ENCODE measurements at places on chromosomes 13 and 19. TPM values are rescaled to one million over a fixed set of nuclear protein-coding genes. Genes with fewer than 3 reads are reported as not detected.

GRCh38 chr19:33470686-33471085 lies 50.9 kb downstream of the PEPD start:
- ATAC-seq: no peak

GRCh38 chr19:45391346-45391745 lies 13.5 kb downstream of the PPP1R13L start:
- ATAC-seq: no peak

The TMEM255B gene
- total RNA-seq: 2.0 TPM

DNA sequence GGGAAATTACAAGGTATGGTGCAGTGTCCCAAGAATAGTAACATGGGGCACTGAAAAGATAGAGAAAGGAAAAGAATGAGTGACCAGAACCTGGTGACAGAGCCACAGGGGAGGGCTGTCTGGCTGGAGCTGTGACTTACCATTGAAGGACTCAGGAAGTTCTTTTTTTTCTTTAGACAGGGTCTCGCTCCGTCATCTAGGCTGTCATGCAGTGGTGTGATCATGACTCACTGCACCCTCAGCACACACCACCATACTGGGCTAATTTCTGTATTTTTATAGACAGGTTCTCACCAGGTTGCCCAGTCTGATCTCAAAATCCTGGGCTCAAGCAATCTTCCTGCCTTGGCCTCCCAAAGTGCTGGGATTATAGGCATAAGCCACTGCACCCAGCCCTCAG lies 8.8 kb upstream of the CPB2 start:
- no peak for ATAC-seq

Measured in activated T-helper 17 cell treated with anti-CD3 and anti-CD28 coated beads, Interleukin-2, amount 50 U/mL, for 72 hours (primary cell).